T-helper 1 cell (primary cell): ENCODE measurements at places on chromosomes 6 and 20.

DNA sequence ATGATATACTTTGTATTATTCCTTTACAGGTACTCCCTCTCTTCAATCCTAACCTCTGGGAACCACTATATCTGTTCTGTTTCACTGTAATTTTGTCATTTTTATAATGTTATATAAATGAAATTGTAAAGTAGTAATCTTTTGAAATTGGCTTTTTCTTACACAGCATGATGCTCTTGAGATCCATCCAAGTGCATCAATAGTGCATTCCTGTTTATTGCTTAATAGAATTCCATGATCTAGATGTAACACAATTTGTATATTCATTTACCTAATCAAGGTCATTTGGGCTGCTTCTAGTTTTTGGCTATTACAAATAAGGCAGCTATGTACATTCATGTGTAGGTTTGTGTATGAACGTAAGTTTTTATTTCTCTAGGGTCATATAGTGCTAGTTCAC lies 174.6 kb downstream of the KHDC1L start:
- no peak for DNase-seq

- DNase-seq: no peak
These were observed 207.5 kb upstream of the ADGRB3 start for GRCh38 chr6:68427630-68428029.

GRCh38 chr6:106381881-106382280 lies 21.4 kb downstream of the CRYBG1 start:
- DNase-seq: no peak

DNA sequence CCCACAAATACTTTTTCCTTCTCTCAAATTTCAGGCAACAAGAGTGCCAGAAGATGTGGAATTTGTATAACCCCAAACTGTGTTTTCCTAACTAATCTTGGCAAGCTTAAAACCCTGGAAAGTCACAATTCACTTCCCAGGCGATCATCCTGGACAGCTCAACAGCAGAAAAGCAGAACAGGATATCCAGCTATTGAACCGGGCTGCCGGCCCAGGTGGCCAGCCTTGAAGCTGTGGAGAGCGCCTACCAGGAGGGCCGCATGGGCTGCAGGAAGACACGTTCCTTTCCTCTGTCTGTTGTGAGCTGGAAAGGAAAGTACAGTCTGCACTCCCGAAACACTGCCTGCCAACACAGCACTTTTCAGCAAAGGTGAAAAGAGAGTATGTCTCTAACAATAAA lies 719.7 kb upstream of the MARCKS start:
- DNase-seq: no peak

- DNase-seq: peak; percentile 2
These were observed 15.0 kb downstream of the OR2B3 start for GRCh38 chr6:29071831-29072723.

DNA sequence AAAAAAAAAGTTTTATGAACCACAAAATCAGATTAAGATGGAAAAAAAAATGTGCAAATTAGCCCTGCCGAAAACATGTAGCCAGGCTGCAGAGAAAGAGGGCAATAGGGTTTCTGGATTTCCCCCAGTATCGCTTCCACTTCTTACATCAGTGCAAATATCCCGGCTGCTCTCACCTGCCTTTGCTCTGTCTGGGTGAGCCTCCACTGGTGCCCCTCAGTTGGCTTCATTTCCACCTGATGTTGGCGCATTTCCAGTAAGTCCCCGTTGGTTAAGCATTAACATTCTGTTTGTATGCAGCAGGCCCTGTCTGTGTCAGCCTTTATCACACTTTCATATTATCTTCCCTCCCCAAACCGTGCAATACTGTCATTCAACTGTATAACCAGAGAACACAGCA lies 215.1 kb downstream of the CBLN4 start:
- DNase-seq: no peak

DNA sequence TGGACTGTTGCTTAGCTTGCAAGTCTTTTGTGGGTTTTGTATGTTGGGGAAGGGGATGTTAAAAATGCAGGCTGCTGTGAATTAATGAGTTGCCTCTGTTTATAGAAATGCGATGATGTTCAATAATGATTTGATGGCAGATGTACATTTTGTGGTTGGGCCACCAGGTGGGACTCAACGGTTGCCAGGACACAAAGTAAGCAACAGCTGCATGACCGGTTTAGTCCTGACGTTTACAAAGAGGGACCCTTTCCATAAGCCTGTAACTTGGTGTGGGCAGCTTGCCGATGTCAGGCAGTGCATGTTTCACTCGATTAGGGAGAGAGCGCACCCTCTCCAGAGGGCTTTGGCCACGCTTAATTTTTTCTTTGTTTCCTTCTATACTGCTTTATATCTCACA lies 1.3 kb downstream of the BTBD3 start:
- DNase-seq: no peak

DNA sequence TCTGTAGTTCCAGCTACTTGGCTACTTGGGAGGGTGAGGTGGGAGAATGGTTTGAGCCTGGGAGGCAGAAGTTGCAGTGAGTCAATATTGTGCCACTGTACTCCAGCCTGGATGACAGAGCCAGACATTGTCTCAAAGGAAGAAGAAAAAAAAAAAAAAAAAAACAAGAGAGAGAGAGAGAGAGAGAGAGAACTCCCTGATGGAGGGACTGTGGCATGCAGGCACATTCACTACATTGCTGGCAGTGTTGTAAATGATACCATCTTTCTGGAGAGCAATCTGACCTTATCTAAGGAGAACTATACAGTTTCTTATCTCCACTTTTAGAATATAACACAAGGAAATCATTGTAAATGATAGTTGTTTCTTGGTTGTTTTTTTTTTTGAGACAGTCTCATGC lies 85.1 kb downstream of the MDN1 start:
- no peak for DNase-seq

GRCh38 chr20:36304786-36305495 lies 1.2 kb upstream of the DLGAP4 start:
- no peak for DNase-seq

DNA sequence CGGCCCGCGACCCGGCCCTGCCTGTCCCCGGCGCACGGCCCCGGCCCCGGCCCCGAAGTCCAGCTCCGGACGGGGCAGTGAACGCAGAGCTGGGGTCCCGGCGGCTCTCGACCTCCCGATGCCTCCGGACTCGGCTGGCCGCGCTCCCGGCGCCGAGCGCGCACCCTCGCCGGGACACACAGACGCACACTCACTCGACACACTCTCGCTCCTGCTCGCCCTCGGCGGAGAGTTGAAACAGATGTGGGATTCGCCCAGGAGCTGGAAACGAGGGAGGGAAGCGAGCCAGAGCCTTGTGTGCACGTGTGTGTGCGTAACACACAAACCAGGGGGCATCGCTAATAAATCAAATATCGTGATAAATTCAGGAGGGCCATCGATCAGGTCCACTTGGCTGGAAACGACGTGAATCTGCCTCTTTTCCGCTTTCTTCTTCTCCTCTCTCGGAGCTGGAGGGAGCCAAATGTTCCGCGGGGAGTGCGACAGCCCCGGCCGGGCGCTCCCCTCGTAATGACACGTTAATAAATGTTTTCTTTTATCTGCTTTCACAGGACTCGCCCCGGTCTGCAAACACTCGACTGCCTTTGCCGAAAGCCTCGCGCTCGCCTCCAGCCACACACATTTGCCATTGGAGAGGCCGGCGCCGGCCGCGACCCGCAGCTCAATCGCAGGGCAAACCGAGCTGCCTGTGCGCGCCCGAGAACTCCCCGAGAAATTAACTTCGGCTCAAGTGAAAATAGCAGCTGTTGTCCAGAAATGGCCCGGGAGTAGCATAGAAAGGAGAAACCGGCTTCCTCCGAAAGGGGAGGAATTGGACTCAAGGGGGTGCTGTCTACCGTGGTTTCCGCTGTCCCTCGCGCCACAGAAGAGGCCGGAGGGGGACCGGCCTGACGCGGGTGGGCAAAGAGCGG lies 828 bp upstream of the SULF2 start:
- DNase-seq: no peak

- no peak for DNase-seq
These were observed 32.2 kb upstream of the OCSTAMP start for GRCh38 chr20:46582648-46583047.
